ENCODE measurements at places on chromosomes 12 and 14.

- no peak for DNase-seq
Observed at GRCh38 chr12:127194176-127194575, 1072.8 kb upstream of the TMEM132C start.

- DNase-seq, result no peak
Observed at GRCh38 chr12:106975993-106976658, 10.8 kb downstream of the MTERF2 start.

DNA sequence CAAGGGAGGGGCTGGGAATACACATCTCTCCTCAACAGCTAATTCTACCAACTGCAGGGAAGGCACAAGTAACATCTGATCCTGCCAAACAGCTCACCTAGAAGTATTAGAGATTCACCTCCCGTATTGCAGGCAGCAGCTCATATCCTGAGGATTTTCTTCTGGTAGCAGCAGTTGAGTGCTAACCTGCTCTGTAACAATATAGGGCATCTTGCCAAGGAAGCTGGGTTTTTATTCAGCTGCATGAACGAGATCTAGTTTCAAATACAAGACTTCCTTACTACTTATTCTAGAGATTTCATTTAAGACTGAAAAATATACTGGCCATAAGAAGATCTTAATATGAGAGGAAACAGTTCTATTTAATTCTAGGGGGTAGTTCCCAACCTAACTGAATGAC, 261.4 kb upstream of the USP15 start:
- DNase-seq, result no peak

GRCh38 chr12:64767495-64767894, 8.3 kb upstream of the GNS start:
- DNase-seq, result no peak

GRCh38 chr12:128724468-128725046, 99.2 kb downstream of the SLC15A4 start:
- DNase-seq, result no peak

DNA sequence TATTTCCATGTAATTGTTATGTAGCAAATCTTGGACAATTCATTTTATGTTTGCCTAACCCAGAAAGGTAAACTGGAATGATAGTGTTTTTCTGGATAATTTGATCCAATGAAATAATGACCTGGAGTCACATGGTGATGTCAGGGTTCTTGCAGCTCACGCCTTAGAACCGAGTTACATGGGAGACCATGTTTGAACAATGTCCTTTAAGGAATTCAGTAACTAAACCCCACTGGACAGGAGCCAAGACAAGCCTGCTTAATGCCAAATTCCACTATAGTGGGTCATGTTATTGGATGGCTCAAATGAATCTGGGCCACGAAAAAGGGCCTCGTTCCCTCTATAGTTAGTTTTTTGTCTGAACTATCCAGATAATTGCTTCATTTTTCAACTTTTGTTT, 255.8 kb upstream of the HMGA2 start:
- no peak for DNase-seq

DNA sequence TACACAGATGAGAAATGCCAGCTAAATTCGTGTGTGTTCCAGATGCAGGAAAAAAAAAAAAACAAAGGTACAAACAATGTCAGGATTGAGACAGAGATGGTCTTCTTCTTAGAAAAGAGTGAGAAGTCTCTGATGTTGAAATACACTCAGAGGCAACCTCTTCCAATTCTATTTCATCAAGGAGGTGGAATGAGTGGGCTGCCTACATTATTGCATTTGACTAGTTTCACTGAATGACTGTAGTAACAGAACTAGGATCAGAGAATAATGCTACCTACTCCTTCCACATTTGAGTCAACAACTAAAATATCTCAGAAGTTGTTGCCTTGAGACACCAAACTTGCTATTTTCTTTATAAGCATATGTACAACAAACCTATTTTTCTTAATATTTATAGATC, 1332.2 kb upstream of the FLRT2 start:
- DNase-seq, result no peak

DNA sequence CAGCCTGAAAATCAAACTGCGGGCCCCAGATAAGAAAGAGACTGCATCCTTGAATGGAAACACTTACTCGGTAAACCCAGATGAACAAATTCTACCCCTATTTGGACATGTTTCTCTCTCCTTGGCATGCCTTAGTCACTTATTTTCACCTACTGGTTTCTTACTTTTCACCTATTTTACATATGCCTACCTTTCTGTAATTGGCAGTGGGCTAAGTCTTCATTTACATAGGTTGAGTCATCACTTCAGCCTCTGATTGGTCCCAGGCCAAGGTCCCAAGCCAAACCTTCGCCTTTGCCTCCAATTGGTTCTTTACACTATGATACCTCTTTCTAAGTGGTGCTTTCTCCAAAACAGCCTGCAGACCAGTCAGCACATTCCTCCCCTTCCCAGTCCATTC, 111.3 kb downstream of the DYRK2 start:
- no peak for DNase-seq

- DNase-seq, result no peak
Observed at GRCh38 chr12:24562771-24563431, 386.0 kb downstream of the BCAT1 start.

- no peak for DNase-seq
Observed at GRCh38 chr12:93857279-93857938, 180.2 kb downstream of the CRADD start.

- DNase-seq, result no peak
Observed at GRCh38 chr14:34678306-34678705, 36.1 kb downstream of the CFL2 start.

GRCh38 chr12:109586385-109587296, 13.0 kb downstream of the MVK start:
- DNase-seq, result no peak

DNA sequence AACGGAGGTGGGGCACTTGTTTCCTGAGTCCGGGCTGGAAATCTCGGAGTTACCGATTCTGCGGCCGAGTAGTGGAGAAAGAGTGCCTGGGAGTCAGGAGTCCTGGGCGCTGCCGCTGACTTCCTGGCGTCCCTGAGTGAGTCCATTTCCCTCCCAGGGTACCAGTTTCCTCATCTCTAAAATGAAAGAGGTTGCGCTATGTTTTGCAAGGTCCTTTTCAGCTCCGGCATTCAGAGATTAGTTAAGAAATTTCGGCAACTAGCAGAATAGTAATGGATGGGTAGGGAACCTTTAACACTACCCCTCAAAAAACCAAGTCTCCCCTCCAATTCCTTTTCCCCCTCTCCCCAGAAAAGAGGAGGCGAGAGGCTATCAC, 724 bp downstream of the BLOC1S1 start:
- no peak for DNase-seq

- no peak for DNase-seq
Observed at GRCh38 chr12:3761116-3761735, 8.3 kb upstream of the CRACR2A start.

DNA sequence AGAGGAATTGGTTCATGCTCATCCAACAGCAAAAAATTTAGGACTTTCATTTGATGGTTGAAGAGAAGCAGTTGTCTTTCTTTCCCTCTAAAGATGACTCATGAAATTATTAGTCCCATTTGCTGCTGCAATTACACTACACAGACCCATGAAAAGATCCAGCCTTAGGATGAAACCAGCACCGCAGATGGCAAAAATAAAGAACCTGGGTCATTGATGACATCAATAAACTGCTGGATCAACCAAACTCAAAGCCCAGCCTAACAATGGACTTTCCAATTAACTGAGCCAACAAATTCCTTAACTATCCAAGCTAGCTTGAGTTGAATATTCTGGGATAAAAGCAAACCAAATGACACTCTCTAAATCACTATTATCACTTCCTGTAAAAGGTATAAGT, 20.7 kb downstream of the DICER1 start:
- DNase-seq, result no peak

DNA sequence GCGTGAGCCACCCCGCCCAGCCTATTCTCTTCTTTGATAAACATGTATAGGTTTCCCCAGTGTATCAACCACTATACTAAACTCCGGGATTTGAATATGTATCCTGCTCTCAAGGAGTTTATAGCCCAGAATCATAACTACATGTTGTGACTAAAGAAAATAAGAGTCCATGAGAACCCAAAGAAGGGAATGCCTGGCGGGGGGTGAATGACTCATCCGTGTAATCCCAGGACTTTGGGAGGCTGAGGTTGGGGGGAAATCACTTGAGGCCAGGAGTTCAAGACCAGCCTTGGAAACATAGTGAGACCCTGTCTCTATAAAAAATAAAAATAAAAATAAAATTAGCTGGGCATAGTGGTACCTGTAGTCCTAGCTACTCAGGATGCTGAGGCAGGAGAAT, 57.2 kb downstream of the SIX6 start:
- no peak for DNase-seq

DNA sequence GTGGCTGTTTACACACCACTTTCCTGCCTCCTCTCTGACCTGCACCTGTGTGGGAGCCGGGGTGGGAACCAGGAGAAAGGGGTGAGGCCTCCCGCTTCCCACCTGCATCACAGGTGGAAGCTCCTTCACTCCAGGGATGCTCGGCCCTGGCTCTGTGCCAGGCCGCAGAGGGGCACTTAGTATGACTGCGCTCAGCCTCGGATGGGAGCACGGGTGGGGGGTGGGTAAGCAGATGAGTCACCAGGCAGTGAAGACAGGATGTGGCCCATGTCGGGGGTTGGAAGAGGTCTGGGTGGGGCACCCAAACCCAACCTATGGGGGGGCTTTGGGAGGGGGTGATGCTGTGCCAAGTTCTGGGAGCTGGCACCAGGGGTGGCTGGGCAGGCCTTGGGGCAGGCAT, 7.4 kb upstream of the CYP46A1 start:
- no peak for DNase-seq

DNA sequence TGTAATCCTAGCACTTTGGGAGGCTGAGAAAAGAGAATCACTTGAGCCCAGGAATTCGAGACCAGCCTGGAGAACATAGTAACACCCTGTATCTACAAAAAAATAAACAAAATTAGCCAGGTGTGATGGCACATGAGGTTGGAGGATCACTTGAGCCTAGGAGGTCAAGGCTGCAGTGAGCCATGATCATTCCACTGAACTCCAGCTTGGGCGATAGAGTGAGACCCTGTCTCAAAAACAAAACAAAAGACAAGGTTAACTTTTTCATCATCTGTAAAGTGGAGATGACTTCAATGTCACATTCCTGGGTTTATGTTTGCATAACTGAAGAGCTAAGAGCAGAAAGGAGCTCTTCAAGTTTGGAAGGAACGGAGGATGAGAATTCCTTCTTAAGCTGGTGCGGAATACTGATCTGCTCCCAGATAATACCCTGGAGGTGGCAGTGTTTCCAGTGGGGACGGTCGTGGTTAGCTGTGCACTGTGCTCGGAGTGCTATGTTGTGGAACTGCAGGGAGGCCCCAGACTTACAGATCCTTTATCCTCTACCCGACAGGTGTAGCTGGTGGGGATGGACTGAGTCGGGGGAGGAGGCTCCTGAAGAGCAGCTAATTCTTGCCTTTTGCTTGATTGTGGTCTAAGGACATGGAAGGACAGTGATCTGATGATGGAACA, 22.5 kb upstream of the BICD1 start:
- no peak for DNase-seq

GRCh38 chr14:33631441-33631840, 319.4 kb downstream of the EGLN3 start:
- DNase-seq, result no peak

GRCh38 chr14:26605602-26606001, 7.8 kb upstream of the NOVA1 start:
- DNase-seq, result no peak

GRCh38 chr12:9506746-9507145, 101.0 kb downstream of the KLRB1 start:
- no peak for DNase-seq

DNA sequence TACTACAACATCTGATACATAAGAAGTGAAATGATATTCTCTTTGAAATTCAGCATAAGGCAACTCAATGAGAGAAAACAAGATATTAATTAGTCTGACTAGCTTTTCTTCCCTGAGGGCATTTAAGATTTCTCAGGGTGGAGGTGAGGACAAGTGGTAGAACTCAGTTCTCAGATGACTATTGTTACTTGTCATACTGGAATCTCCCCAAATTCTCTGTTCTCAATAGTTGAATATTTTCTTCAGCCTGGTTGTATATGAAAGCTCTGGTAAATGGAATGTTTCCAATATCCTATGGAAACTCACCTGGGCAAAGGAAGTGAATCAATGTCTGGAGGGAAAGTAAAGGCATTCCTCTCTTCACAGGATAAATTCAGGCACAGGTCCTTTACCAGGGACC, 18.2 kb upstream of the ITGA5 start:
- no peak for DNase-seq

DNA sequence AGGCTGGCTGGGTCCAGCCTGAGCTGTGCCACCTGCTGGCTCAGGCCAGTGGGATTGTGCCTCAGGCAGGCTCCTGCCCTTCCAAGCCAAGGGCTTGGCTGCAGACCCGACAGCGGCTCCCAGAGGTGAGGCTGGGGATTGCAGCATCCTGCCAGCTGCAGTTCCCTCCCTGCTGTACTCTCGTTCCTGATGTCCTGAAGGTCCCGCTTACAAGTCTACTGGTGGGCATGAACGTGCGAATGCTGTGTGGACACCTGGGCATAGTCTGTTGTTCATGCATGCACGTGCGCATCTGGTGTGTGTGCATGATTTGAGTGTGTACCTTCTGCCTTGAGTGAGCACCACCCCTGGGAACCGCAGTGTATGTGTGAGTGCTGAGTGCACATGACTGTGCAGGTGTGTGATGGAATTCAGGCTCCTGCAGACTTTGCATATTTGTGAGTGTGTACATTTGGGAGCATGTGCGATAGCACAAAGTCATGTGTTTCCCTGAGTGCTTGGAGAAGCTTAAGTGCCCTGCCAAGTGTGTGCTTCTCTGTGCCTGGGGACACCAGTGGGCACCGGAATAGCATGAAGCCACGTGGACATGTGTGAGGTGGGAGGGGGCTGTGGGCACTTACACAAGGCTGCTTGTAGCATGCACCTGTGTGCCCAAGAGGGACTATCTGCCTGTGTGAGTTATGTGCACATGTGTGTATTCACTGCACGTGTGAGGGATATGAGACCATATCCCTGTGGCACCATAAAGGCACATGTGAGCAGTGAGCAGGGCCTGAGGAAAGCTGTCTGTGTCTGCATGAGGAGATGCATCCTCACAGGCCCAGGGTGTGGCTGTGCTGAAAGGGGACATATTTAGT, 19.3 kb upstream of the KRT7 start:
- peak; percentile 22 for DNase-seq

GRCh38 chr12:83471341-83471740, 784.6 kb downstream of the TMTC2 start:
- no peak for DNase-seq
